Muscle of leg (tissue), 16 donors: ENCODE measurements at places on chromosomes 2 and 18.

DNA sequence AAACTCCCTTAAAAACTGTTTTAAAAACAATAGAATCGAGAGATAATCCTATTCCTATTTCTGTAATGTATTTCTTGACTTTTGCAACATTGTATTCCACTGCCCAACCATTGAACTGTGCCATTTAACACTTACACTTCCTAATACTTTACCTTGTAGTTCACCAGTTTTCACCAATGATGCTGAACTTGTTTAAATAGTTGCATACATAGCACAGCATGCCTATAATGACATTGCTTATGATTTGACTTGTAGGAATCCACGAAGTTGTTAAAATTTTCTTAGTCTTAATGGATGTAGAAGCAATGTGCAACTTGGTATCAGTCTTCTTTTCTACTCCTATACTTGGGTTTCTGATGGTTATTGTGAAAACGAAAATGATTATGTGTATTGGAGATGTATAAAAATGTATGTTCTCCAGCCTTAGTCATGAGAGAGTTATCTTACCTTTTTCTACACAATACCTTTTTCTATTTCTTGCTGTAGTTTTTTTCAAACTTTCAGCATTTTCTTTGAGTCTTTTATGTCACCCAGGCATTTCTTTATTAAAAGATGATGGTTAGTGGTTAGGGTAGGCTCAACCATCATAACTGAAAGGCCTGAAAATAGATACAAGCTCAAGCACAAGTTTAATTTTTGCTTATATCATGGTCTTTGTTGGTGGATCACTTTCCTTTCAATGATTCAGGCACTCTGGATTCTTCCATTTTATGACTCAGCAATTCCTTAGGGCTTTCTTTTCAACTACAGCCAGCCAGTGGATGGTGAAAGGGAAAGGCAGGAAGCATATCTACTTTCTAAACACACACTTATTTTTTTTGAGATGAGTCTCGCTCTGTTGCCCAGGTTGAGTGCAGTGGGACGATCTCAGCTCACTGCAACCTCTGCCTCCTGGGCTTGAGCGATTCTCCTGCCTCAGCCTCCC, 9.4 kb downstream of the GPD2 start:
- DNase-seq = peak; percentile 23

GRCh38 chr2:37776487-37776886, 105.0 kb upstream of the CDC42EP3 start:
- no peak for DNase-seq

DNA sequence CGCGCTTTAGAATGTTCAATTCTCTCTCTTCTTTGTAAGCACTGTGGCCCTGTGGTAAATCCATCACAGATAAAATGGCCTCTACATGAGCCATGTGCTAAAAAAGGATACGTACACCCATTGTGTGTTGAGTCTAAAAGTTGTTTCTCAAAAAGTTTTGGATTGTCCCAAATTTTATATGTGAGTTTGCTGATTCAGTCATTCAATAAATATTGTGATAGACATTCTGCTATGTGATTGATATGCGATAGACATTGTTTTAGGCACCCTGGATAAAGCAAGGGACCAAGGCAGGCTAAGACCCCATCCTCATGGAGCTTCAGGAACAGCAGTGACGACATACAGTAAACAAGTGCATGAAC, 53.5 kb downstream of the E2F6 start:
- no peak for DNase-seq

- DNase-seq = no peak
Observed at GRCh38 chr2:168552450-168552856, 96.4 kb downstream of the CERS6 start.

GRCh38 chr2:19684516-19684915, 217.3 kb downstream of the TTC32 start:
- no peak for DNase-seq

- DNase-seq = no peak
Observed at GRCh38 chr18:74595431-74595830, 2.2 kb upstream of the ZNF407 start.

- peak; percentile 5 for DNase-seq
Observed at GRCh38 chr2:161796192-161796591, 172.0 kb downstream of the SLC4A10 start.

- no peak for DNase-seq
Observed at GRCh38 chr2:160689441-160689840, 195.8 kb upstream of the RBMS1 start.

DNA sequence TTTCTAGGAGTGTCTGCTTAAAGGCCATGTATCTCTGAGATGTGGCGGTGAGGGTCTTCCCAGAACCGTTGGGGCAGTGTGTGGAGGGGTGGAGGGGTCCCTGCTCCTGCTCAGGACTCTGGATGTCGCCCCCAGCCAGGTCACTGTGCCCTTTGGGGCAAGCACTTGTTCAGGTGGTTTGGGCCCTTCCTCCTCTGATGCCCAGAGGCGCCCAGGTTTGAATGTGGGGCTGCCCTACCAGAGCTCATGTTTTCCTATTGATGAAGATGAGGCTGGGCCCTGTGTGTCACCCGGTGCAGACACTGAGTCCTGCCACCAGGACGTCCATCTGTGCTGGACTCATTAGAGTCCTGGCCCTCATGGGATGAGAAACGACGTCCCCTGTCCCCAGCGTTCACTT, 14.3 kb upstream of the PER2 start:
- DNase-seq = no peak

- no peak for DNase-seq
Observed at GRCh38 chr2:73827660-73828388, 937 bp upstream of the STAMBP start.

- DNase-seq = peak; percentile 68
Observed at GRCh38 chr18:23918395-23919032, 96.0 kb upstream of the TTC39C start.

- no peak for DNase-seq
Observed at GRCh38 chr2:33655626-33656320, 56.7 kb upstream of the FAM98A start.

- DNase-seq = no peak
Observed at GRCh38 chr2:65027616-65028244, 28.5 kb upstream of the CEP68 start.

- DNase-seq = peak; percentile 94
Observed at GRCh38 chr2:174846941-174847938, 83.0 kb upstream of the CHRNA1 start.

DNA sequence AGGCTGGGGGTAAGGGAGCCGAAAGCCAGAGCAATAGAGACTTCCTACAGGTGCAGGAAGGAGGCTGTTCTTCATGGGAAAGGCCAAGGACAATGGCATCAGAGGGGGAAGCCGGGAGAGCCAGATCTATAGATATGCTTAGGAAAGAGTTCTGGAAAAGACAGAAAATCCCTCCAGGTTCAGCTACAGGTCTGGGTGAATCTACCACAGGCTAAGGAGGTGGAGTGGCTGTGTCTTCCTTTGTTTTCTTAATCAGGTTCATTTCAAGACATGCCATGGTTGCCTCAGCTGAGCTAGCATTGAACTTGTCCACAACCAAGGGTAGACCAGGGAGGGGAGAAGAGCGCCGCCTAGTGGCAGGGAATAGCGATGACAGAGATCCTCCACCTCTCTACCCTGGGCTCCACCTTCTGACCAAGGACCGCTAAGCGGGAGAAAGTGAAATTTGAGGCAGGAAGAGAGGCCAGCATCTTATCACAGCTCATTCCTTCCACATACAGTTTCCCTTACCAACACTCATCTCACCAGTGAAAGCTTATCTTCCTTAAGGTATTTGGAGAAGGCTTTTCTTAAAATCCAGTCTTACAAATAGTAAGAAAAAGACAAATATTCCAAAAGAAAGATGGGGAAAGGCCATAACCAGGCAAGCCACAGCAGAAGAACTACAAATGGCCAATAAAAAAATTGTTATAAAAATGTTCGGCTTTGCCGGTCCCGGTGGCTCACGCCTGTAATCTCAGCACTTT, 74.2 kb downstream of the VIT start:
- no peak for DNase-seq

DNA sequence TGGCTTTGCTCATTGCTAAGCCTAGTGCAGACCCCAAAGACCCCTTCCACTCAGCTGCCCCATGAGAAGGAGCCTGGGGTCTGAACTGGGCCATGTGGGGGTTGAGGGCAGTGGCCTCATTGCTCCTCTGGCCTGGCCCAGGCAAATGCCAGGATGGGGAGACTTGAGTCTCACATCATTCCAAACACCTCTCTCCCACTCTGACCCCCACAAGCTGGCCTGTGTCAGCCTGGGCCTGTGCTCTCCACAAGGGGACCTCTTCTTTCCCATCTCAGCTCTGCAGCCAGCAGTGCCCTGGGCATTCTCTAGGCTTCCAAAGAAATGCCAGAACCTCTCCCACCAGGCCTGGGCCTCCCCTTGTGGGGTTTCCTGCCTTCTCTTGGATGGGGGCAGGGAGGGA, 45.8 kb upstream of the OTOF start:
- DNase-seq = no peak

DNA sequence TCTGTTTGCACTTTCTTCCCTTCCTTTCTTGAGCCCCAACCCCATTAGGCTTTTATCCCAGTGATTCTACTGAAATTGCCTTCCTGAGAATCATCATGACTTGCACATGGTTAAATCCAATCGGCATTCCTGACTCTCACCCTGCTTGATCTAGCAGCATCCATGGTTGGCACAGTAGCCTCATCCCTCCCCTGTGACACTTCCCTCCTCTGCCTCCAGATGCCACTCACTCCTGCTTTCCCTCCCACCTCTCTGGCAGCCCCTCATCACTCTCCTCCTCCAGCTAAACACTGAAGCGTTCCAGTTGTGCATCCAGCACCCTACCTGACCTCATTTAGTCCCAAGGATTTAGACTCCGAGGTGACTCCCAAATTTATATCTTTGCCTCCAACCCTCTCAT, 114.7 kb downstream of the GALNT14 start:
- no peak for DNase-seq

- no peak for DNase-seq
Observed at GRCh38 chr2:235458839-235459273, 35.0 kb upstream of the AGAP1 start.

DNA sequence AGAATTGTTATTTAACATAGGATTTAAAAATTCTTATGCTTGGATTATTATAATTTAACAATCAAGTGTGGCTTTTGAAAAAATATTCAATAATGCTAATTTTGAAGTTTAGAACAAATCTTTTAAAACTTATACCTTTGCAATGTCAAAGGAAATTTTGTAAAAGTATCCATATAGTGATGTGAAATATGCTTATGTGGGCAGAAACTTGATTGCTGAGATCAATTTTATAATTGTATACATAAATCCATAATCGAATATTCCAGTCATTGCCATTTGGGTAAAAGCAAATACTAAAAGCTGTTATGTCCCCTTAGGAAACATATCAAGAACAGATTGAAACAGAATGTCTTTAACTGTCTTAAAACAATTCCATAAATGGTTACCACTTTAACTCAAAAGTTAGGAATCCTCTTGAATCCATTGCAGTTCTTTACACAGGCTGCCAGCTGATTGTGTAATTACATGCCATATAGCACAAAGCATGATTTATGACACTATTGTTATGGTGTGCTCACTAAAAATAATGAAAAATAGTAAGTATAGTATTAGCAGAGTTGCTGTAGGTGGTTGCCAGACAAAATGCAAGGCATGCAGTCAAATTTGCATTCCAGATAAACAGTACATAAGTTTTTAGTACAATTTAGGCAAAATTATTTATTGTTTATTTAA, 24.2 kb downstream of the PLCL1 start:
- peak; percentile 33 for DNase-seq

DNA sequence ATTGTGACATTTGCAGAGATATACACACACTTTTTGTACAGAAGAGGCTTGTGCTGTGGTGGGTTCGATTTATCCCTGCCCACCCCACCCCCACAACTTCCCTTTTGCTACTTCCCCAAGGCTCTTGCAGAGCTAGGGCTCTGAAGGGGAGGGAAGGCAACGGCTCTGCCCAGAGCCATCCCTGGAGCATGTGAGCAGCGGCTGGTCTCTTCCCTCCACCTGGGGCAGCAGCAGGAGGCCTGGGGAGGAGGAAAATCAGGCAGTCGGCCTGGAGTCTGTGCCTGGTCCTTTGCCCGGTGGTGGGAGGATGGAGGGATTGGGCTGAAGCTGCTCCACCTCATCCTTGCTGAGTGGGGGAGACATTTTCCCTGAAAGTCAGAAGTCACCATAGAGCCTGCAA, 40.0 kb downstream of the STEAP3 start:
- peak; percentile 16 for DNase-seq

GRCh38 chr2:202375033-202375608, 1.0 kb upstream of the BMPR2 start:
- peak; percentile 88 for DNase-seq

GRCh38 chr2:16093639-16094529, 153.5 kb downstream of the MYCN start:
- DNase-seq = peak; percentile 23

GRCh38 chr2:217248312-217248935, 388.6 kb upstream of the TNP1 start:
- peak; percentile 98 for DNase-seq

DNA sequence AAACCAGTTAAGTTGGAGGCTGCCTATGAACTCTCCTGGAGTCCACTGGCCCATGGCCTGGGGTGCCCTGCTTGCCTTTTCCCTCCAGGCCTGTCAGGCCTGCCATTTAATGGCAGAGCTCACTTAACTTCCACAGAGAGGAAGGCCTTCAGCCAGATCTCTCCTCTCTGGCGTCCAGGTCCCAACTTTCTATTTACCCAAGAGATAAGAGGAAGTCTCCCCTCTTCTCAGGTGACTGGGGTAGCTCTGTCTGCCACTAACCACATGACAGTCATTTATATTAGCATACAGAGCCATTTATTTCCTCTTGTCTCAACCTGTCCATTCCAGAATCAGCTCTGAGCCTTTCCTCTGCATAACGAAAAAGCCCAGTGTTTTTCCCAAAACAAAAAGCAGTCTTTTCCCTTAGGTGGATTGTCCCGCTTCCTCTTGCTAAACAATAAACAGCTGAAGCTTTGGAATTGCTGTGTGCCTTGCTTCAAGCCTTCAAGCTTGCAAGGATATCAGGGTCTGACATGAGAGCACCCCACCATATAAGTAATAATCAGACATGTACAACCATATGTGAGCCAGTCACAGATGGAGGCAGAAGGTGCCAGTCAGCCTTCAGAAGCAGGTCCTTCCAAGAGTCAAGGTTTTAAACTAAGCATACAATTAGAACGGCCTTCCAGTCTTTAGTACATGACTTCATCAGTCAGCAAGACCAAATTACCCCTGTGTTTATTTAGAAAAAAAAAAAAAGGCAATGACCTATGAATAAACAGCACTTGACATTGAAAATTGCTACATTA, 71.2 kb upstream of the STPG4 start:
- no peak for DNase-seq

DNA sequence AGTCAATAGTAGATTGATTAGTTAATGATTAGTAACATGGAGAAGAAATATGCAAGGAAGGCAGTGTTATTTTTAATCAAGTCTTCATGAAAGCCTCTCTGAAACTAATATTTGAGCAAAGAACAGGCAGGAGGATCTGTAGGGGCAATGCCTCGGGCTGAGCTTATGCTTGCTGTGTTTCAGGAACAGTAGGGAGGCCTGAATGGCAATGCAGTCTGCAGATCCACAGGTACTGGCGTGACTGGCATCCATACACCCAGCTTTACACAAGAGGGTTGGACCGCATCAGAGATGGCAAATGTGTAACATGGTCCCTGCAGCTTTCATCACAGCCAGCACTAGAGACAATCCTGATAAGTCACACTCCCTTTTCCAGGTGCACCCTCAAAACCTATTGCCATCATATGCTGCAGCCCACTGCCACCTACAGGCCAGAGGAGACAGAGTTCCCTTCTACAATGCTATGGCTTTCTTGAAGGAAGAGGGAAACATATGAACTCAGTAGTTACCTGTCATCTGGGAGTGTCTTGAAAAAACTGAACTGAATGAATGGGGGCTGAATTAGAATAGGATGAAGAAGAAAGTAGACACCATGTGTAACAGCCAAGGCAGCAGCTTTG, 582.4 kb upstream of the RAB6C start:
- peak; percentile 39 for DNase-seq

- no peak for DNase-seq
Observed at GRCh38 chr2:148918554-148918953, 43.5 kb downstream of the KIF5C start.
